Aorta (tissue), 5 donors: ENCODE measurements at places on chromosomes 13 and 19. TPM values are rescaled to one million over a fixed set of nuclear protein-coding genes. Genes with fewer than 3 reads are reported as not detected.

Gene ERICH6B
- not detected for polyA plus RNA-seq

Gene ZMYM5
- 10.8 TPM for polyA plus RNA-seq

Gene ZNF154
- polyA plus RNA-seq, result 0.88 TPM

Gene CLEC17A
- polyA plus RNA-seq, result not detected

Gene NOVA2
- polyA plus RNA-seq, result not detected

Gene PNMA8C
- polyA plus RNA-seq, result 1.2 TPM

Gene TEX26
- polyA plus RNA-seq, result not detected

Gene SLITRK5
- under 0.01 TPM for polyA plus RNA-seq

Gene NDFIP2
- 6.4 TPM for polyA plus RNA-seq

Gene PGLYRP2
- polyA plus RNA-seq, result not detected

Gene PRR19
- polyA plus RNA-seq, result not detected

Gene CEACAM8
- 0.50 TPM for polyA plus RNA-seq

Gene ZIC2
- polyA plus RNA-seq, result not detected

Gene ADAMTSL5
- polyA plus RNA-seq, result 3.1 TPM

Gene MCEMP1
- polyA plus RNA-seq, result 0.10 TPM

Gene SERTM1
- polyA plus RNA-seq, result 0.03 TPM
